Iris pigment epithelial cell (primary cell): ENCODE measurements at places on chromosomes 5 and 9.
A peak's percentile ranks its signal among the peaks of the same experiment; 100 is the strongest.

GRCh38 chr5:96909003-96909402 is 26.9 kb upstream of the LNPEP start:
- DNase-seq: peak; percentile 53

GRCh38 chr5:44774279-44774880 is 34.4 kb upstream of the MRPS30 start:
- DNase-seq: peak; percentile 62

DNA sequence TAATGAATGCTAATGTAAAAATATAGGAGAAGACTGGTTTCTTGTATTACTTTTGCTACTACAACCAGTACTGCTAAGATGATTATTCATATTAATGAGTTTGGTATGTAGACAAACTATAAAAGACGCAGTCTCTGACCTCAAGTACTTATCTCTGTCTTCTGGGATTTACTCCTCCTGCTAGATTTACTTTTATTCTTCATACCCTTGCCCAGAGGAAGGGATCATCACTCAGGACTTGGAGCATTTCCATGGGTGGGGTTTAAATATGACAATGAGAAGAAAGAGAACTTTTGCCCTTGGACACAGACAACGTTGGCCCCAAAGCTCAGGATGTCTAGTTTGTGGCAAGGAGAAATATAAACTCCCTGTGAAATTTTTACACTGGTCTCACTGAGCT is 126.1 kb downstream of the BNC2 start:
- DNase-seq: peak; percentile 64

- DNase-seq: peak; percentile 70
Measured at GRCh38 chr5:160315968-160316367, 3.6 kb upstream of the CCNJL start.

DNA sequence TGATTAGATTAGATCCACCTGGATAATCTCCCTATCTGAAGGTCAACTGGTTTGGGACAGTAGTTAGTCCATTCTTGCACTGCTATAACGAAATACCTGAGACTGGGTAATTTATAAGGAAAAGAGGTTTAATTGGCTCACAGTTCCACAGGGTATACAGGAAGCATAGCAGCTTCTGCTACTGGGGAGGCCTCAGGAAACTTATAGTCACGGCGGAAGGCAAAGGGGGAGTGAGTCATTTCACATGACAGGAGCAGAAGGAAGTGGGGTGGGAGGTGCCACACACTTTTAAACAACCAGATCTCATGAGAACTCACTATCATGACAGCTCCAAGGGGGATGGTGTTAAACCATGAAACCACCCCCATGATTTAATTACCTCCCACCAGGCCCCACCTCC is 9.9 kb downstream of the C9orf40 start:
- peak; percentile 47 for DNase-seq

GRCh38 chr5:58322453-58322852 is 137.4 kb downstream of the PLK2 start:
- peak; percentile 42 for DNase-seq

DNA sequence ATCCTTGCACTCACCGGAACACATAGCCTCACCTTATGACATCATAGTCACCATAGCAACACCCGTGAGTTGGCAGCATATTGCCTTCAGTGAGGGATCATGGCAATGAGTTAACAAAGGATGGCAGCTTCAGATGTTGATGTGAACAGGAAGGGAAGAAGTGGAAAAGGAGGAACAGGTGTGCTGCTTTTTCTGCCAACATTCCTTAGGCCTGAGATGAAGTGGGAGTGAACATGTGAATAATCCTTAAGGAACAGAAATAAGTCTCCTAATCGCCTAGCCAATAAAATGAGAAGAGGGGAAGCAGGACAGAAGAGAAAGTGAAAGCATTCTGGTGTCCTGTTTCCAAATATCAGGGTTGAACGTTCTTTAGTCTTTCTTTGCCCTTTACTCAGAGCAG is 360.0 kb downstream of the BRINP1 start:
- peak; percentile 42 for DNase-seq

DNA sequence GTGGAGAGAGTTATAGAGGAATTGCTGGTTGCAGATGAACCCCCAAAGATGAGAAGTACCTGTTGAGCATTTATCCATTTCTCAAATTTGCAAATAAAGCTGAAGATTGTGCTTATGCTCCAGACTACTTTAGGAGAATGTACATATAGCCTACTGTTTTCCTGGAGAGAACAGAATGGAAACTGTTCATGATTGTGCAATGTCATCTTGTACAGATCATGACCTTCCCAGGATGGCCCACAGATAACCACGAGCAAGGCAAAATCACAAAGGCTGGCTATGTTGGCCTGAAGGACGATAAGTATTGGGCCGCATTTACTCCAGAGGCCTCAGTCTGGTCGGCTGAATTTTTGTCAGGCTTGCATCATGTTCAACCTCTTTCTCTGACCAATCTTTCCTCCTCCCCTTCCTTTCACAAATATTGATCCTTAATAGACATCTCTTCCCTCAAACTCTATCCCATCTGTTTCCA is 28.5 kb upstream of the RICTOR start:
- peak; percentile 43 for DNase-seq

DNA sequence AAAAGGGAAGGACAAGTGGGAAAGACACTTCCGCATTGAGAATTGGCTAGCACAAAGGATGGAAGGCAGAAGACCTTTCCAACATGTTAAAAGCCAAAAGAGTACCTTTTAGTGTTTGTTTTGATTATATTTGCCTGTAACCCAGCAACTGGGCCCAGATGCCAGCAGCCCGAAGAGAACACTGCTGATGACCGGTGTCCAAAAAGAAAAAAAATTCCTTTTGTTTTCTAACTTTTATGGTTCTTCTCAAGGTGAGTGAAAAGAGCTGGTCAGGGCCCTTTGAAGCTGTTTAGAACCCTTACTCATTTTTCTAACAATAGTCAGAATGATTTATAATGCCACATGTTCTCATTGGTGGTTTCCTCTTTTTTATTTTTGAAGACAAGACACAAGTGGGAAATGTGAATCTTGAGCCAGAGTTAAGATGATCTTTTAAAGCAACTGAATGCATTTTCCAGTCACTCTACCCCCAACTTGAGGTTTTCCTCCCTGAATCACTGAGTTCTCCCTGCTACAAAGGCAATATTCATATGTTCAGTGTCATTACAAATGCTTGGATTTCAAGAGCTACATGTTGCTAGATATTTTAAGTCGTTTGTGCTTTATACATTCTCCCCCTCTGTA is 32.3 kb upstream of the ZNF462 start:
- DNase-seq: no peak

DNA sequence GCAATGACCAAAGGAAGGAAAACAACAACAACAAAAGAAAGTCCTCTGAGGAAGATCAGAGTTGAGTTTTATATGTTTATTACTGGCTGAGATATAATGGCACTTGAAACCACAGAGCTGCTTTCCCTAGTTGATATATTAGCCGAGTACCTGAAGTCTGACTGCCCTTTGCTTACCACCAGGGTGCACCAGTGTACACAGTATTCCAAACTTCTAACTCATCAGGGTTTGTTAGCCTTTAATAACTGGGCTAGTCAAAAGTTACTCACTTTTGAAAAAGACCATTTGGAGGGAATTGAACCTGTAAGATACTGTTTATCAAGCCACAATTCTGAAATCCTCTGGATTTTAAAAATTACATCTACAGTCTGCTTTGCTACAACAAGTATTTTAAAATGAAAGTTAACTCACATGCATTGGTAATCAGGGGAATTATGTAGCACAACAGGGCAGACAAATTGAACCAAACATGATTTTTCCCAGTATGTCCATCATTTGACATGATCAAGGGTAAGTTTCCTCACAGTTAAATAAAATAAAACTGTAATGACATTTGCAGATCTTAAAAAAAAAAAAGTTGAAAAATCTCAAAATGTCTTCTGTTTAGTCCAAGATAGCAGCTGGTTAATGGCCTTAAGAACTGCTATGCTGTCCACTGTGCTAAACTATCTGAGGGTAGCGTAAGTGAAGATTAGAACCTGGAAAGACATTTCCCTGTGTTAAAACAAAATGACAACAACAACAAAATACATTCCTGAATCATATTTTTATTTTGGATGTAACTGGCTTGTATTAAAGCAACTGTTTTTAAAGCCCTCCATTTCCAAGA is 57.3 kb upstream of the C6 start:
- peak; percentile 59 for DNase-seq

- DNase-seq: peak; percentile 44
Measured at GRCh38 chr5:32261198-32261597, 51.5 kb downstream of the MTMR12 start.

DNA sequence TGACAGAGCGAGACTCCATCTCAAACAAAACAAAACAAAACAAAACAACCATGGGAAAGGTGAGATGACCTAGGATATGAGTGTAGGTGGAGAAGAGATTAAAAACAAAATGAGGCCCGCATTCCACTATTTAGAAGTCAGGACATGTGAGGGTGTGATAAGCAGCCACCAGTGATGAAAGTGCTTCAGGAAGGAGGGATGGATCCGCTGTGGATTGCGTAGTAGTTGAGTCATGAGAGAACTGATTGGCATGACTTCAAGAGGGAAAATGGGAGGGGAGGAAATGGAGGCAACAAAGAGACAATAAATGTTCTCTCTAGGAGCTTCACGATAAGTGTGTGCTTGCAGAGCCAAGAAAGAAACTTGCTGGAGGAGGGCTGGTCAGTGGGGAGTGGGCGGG is 367.6 kb downstream of the ARL15 start:
- DNase-seq: peak; percentile 88

DNA sequence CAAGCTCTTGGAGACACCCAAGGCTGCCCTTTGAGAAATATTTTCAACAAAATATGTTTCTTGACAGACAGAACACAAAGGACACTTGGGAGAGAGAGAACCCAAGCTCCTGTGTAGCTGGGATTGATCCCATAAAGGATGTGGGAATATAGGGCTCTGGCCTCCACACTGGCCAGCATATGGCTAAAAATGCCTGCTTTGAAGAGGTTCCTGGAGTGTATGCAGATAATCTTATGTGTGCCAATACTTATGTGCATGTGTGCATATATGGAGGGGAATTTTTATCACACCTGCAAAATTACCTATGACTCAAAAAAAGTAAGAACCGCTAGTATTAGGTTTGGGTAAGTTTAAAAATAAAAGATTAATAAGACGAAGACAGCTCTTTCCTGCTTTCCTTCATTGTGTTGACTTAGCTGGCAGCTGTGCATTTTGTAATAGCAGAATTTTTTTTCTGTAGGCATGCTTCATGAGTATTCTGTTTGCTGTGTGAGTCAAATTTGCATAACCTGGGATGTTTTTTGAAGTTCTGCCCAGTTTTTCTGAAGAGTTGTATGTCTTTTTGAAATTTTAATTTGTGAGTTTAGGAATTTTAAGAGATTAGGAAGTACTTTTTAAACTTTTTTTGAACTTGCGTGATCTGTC is 42.6 kb downstream of the HACD4 start:
- DNase-seq: peak; percentile 59

- DNase-seq: no peak
Measured at GRCh38 chr5:54001976-54002775, 308.2 kb downstream of the ARL15 start.

GRCh38 chr9:125816321-125816720 is 69.1 kb downstream of the PBX3 start:
- no peak for DNase-seq

GRCh38 chr5:96636594-96636993 is 25.6 kb upstream of the CAST start:
- DNase-seq: no peak

GRCh38 chr5:160675988-160676387 is 176.0 kb downstream of the ATP10B start:
- DNase-seq: no peak

DNA sequence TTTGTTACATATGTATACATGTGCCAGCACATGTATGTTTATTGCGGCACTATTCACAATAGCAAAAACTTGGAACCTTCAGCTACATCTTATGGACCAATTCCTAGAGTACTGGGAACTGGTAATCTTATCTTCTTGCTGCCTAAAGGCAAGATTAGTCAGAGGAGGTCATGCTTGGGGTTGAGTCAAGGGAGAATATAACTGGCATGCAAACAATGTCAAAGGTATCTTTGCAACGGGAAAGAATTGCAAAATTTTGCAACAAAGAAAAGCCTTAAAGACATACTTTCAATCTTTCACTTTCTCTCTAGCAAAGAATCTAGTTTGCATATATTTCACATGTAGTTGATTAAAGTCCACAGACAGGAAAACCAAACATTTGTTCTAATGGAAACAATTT is 145.2 kb downstream of the EDIL3 start:
- peak; percentile 87 for DNase-seq

DNA sequence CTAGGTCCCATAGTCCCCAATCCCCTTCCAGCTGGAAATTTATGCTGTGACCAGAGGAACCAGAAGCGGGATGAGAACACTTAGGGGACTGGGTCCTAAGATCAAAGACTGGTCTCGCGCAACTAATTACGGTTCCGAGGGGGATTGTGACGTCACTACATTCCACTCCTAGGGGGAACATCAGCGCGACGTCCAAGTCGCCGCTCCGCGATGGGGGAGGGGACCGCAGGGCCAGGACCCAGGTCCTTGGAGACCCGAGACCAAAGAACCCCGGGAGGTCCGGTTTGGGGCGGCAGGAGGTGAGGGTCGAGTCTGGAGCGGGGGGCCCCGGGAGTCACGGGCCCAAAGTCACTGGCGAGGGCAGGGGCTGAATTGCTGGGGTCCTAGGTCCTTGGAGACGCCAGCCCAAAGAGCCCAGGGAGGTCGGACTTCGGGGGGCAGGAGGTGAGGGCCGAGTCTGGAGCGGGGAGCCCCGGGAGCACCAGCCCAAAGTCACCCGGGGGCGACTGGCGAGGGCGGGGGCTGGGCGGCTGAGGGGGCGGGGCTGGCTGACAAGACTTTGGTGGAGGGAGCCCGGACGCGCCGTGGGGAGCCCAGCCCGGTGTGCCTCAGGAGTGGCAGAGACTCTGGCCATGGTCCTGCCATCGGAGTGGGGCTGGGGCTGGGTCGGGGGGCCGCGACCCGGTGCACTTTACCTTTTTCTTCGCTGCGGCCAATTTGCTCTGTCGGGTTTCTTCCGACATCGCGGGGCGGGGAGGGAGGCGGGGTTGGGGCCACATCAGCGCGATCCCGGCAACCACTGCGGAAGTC is at the start of gene GOLGA2:
Gene GOLGA2 (minus strand): TSS at position 810 of the 810 bp plus-strand sequence. CDS start 31 bp downstream, at position 779.
- peak; percentile 57 for DNase-seq

- no peak for DNase-seq
Measured at GRCh38 chr9:130957451-130958203, 18.6 kb upstream of the FIBCD1 start.

DNA sequence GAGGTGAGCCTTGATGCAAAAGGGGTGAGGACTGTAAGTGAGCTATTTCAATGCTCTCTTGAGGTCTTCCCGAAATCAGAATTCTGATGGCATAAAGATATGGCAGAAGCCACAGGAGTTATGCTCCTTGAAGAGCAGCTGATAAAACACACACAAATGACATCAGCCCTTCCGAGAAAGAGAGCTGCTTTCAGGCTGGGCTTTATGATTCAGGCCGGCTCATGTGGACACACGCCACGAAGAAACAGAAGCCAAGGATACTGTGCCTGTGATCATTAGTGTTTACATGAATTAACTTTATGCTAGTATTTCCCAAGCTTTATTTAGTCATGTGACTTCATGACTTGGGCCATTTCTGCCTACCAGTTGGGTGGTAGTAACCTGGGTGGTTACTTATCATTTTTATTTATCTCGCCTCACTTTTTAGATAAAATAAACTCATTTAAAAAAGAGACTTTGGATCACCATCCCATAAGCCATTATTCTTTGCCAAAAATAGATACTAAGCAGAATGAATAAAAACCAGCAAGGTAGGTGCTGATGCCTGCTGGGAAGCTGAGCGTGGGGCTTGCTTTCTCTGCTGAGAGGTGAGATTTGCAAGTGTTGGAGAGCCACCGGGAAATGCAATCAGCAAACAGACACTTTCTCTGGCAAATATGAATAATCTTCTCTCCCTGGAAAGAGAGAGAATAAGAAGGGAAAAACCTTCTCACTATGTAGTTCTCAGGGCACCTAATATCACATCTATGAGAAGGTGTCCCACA is 73.0 kb upstream of the SLC25A51 start:
- DNase-seq: peak; percentile 96

- DNase-seq: peak; percentile 97
Measured at GRCh38 chr9:130689937-130690700, 3.5 kb upstream of the EXOSC2 start.
